Activated CD4-positive, CD25-positive, alpha-beta regulatory T cell treated with anti-CD3 and anti-CD28 coated beads, Interleukin-2, amount 50 U/mL, for 24 hours (primary cell): ENCODE measurements at places on chromosomes 6 and 20.

DNA sequence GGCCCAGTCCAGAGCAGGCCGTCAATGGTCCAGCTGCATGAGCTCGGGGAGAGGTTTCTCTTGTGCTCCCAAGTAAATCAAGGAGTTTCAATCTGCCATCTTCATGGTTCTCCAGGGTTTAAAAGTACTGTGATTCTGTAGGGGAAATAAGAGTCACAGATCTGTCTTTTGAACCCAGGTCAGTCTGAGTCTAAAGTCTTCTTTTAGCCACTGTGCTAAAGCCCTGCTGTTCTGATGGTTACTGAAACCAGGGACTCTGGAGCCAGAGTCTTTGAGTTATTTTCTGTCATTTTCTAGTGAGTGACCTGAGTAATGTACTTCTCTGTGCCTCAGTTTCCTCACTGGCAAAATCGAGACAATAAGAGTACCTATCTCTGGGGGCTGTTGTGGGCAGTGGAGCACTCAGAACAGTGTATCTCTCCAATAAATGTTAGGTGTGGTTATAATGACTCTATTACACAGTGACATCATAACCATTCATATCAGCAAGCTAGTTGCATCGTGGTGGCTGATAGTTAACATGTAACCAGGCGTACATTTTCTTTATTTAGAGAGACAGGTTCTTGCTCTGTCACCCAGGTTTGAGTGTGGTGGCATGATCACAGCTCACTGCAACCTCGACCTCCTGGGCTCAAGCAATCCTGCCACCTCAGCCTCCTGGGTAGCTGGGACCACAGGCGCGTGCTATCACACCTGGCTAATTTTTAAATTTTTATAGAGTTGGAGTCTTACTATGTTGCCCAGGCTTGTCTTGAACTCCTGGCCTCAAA lies 74.6 kb upstream of the KCNG1 start:
- no peak for ATAC-seq

DNA sequence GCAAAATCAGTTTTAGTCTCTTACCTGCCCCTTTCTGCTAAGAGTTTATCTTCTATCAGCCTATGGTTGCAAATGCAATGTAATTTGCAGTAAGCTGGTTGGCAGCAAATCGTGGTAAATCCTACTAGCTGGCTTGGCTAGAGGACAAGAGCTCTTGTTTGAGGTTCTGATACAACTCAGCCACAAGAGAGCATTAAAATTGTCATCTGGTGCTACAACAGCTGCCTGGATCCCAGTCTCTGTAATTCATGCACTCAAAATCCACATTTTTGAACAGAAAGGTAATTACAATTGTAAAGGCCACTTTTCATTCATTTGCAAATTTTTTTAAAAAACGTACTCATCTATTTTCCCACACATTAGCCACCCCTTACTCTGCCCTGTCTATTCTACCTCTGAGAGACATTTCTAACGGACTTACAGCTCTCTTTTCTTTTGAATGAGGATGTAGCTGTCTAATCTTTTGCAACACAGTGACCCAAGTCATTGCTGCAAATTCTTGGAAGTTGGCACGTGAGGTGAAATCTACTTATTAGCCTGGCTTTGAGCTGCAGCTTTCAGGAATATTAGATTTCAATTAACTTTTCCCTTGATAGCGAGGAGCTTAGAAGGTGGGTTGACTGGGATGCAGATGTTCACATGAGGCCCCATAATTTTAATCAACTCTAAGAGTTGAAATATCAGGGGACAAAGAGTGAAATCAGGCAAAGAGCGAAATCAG lies 54.0 kb upstream of the FAM184A start:
- ATAC-seq: no peak

GRCh38 chr6:166305562-166306117 lies 2.6 kb downstream of the PRR18 start:
- ATAC-seq: no peak

DNA sequence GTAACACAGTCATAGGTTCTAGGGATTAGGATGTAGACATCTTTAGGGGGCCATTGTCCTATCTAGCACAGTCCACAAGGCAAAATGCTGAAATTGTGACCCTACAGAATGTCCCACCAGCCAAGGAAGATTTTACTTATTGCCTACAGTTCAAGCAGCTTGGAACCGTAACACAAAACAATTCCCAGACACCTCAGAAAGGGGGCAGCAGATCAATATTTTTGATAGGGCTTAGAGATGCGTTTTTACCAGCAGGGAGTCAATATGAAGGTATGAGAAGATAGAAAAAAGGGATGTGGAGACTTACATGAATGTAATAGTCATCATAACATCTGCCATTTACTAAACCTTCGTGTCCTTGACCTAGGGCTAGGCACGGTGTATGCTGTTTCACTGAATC lies 81.0 kb downstream of the TMEM170B start:
- ATAC-seq: no peak

DNA sequence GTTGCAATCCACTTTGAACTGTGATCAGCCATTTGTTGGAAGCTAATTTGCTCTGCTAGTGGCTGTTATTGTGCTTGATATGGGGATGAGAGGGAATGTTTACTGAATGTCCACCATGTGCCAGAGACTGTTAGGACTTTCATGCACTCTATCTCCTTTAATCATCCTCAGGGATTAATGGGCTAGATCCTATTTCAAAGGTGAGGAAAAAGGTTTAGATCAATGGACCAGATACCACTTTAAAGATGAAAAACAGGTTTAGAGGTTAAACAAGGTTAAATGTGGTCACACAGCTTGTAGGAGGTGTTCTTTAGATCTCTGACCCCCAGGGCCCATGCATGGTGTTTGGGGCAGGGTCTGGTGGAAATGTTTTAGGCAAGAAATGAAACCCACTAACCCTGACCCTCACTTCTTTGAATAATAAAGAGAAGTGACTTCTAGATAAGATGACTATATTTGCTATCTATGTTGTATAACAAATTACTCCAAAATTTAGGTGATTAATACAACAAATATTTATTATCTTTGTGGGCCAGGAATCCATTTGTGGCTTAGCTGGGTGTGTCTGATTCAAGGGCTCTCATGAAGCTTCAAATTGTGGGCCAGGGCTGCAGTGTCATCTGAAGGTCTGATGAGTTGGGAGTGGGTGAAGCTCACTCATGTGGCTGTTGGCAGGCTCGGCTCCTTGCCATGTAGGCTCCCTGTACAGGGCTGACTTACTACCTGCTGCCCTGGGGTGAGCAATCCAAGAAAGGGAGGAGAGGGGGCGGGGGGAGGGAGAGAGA lies 127.8 kb upstream of the FOXA2 start:
- ATAC-seq: no peak

DNA sequence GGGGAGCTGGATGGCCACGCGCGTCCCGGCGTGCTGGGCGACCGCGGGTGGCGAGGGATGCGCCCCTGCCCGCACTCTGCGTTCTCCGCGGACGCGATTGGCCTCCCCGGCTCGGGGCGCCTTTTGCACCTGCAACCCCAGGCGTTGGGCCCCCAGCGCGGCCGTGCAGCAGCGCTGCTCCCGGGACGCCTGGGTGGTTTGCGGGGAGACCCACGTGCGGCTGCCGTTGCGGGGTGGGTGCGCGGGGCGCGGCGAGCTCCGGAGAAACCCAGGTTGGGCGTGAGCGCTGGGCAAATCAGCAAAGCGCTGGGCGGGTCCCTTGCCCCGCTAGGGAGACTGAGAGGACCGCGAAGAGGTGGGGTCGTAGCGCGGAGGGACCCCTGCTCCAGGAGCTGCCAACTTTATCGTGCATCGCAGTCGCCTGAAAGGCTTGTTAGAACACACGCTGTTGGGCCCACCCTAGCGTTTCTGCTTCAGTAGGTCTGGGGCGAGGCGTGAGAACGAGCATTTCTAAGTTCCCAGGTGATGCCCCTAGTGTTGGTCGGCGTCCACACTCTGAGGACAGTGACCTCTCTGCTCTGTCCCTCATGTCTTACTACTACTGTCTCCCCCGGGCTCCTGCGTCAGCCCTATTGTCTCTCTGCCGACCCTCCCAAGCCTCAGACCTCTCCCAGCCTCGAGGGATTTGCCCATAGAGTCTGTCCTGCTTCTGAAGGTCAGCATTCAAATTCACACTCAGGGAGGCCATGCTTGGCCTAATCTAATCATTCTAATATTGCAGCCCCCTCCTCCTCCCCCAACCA lies 538 bp upstream of the ZFP64 start:
- peak; percentile 48 for ATAC-seq

DNA sequence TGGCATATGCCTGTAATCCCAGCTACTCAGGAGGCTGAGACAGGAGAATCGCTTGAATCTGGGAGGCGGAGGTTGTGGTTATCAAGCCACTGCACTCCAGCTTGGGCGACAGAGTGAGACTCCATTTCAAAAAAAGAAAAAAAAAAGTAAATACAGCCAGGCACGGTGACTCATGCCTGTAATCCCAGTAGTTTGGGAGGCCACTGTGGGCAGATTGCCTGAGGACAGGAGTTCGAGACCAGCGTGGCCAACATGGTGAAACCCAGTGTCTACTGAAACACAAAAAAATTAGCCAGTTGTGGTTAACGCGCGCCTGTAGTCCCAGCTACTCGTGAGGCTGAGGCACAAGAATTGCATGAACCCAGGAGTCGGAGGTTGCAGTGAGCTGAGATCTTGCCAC lies 1.5 kb upstream of the NINL start:
- ATAC-seq: no peak

GRCh38 chr20:49349694-49350252 lies 71.9 kb upstream of the ZNFX1 start:
- ATAC-seq: no peak

GRCh38 chr6:168218785-168219566 lies 100.6 kb downstream of the DACT2 start:
- no peak for ATAC-seq

- no peak for ATAC-seq
Measured at GRCh38 chr6:156931283-156931682, 154.1 kb downstream of the ARID1B start.

GRCh38 chr6:137426007-137426689 lies 68.0 kb downstream of the OLIG3 start:
- no peak for ATAC-seq

- ATAC-seq: no peak
Measured at GRCh38 chr6:26430787-26431186, 9.5 kb upstream of the BTN3A3 start.

DNA sequence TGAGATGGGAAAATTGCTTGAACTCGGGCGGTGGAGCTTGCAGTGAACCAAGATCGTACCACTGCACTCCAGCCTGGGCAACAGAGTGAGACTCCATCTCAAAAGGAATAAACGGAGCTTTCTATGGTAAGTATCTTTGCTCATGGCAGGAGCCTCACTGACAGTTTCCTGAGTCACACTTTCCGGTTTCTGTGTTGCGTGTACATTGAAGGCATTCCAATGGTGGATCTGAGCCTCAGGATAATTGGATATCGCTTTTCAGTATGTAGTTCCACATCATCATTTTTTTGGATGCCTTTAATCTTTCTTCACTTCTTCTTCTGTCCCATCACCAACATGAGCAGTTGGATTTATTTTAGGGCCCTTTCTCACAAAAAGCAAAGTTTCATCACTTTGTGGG lies 28.6 kb upstream of the GTSF1L start:
- ATAC-seq: no peak

GRCh38 chr6:162124710-162125435 lies 602.7 kb downstream of the PRKN start:
- ATAC-seq: no peak

DNA sequence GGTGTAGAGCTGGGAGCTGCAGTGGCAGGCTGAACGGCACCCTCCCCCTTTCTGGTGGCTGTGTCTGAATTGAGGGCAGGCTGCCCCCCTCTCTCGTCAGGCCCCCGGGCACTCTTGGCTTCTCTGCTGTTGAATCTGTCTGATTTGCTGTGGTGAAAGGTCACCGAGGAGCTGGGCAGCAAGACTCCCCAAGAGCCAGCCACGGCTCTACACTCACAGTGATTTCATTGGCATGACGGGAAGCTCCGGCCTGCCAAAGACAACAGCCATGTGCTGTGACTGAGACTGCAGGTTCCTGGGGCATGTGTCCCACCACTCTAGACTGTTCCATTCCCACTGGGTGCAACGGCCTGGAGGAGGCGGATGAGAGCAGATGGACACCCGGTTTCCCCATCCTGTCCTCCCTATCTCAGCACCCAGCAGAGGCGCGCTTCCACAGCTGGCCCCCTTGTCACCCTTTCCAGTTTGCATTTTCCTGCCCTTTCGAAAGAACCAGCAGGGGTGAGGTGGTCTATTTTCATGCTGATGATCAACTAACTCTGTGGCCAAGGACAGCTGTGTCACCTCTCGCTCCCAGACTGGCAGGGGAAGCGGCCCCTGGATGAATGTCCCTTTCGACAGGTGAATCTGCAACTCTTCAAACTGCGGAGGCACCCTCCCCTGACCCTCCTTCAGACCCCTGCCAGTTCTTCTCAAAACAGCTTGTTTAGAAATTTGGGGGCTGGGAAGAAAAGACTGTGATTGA lies 2.2 kb downstream of the APCDD1L start:
- ATAC-seq: no peak

- ATAC-seq: no peak
Measured at GRCh38 chr6:20810727-20811108, 276.5 kb downstream of the CDKAL1 start.
